Activated T-cell treated with anti-CD3 and anti-CD28 coated beads, Interleukin-2, amount 50 U/mL, for 1 hour (primary cell): ENCODE measurements at places on chromosomes 13 and 19.

DNA sequence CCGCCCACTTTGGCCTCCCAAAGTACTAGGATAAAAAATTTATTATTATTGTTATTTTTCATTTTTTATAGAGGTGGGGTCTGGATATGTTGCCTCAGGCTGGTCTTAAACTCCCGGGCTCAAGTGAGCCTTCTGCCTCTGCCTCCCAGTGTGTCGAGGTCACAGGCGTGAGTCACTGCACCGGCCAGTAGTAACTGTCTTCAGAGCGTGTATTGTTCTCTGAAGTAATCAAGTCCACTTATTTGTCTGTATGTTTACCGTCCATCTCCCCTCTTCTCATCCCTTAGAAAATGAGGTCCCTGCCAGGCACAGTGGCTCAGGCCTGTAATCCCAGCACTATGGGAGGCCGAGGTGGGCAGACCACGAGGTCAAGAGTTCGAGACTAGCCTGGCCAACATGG lies 18.2 kb upstream of the SULT2B1 start:
- DNase-seq = no peak

DNA sequence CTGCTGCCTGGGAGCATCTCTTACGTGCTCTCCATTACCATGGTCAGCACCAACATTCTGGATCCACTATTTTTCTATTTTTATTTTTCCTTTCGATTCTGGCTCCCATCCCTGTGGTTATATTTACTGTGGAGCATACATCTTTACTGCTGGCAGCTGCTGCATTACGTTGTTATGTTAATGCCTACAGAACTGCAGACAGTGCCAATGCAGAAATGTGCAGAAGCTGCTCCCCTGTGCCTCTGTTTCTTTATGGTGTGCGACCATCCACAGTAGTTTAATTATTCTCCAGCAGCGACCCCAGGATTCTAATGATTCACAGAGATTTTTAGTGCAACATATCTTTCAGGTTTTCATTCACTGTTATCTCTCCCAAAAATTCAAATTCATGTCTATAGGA lies 911.7 kb upstream of the SLITRK6 start:
- DNase-seq = no peak

- DNase-seq = no peak
These were observed 1.3 kb downstream of the RPS9 start for GRCh38 chr19:54201980-54202379.

- no peak for DNase-seq
These were observed 309.5 kb downstream of the MTUS2 start for GRCh38 chr13:29129616-29130015.

GRCh38 chr13:31327182-31327860 lies 127.5 kb downstream of the B3GLCT start:
- no peak for DNase-seq
